ENCODE measurements at places on chromosomes 7 and 10. TPM values are rescaled to one million over a fixed set of nuclear protein-coding genes. Genes with fewer than 3 reads are reported as not detected.

Gene ARHGAP19
- 11.8 TPM for total RNA-seq

Gene NANOS1
- total RNA-seq = 0.18 TPM

Gene ZNF37A
- total RNA-seq = 7.7 TPM

Gene FEZF1
- total RNA-seq = not detected

Gene STX1A
- 21.2 TPM for total RNA-seq
